ENCODE measurements at places on chromosomes 11 and 22.
A peak's percentile ranks its signal among the peaks of the same experiment; 100 is the strongest.

DNA sequence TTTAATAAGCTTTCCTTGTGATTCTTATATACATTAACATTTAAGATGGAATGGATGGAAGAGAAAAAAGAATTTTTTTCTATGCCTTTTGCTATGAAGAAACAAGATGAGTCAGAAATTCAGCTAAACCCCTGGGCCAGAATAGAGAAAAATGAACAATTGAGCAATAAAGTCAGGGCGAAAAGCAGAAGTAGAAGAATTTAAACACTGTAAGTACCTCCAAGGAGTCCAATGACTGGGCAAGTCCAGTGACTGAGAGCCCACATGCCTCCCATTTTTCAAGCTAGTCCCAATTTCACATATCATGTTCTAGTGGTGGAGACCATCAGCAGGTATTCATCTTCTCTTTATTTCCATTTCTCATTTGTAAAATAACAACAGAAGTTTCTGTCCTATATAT lies 18.6 kb upstream of the APLP2 start:
- DNase-seq: no peak

DNA sequence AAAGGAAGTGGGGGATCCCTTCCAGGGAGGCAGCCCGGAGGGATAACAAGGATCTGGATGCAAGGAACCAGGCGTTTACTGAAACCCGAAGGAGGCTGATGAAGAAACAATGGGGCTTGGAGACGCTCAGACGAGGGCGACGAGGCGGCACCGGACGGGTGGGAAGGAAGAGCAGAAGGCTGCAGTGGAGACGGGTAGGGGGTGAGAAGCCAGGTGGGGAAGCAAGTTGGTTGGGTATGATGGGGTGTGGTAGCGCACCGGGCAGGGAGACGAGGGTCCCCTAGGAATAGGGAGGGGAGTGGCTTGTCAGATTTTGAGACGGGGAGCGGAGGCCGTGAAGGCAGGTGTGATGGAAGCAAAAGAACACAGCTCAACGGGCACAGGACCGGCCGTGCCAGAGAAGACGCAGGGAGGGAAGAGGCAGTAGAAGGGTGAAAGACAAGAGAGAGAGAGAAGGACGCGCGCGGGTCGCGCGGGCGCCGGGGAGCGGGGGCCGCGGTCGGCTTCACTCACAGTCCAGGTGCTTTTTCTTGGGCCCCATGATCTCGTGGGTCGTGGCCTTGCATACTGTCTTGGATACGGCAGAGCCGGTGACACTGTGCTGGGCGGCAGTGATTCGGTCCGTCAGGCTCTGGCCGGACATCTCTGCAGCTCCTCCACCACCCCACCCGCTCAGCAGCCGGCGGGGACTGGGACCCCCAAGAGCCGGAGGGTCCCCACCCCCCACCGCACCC lies 579 bp downstream of the PICALM start:
- DNase-seq: peak; percentile 9

DNA sequence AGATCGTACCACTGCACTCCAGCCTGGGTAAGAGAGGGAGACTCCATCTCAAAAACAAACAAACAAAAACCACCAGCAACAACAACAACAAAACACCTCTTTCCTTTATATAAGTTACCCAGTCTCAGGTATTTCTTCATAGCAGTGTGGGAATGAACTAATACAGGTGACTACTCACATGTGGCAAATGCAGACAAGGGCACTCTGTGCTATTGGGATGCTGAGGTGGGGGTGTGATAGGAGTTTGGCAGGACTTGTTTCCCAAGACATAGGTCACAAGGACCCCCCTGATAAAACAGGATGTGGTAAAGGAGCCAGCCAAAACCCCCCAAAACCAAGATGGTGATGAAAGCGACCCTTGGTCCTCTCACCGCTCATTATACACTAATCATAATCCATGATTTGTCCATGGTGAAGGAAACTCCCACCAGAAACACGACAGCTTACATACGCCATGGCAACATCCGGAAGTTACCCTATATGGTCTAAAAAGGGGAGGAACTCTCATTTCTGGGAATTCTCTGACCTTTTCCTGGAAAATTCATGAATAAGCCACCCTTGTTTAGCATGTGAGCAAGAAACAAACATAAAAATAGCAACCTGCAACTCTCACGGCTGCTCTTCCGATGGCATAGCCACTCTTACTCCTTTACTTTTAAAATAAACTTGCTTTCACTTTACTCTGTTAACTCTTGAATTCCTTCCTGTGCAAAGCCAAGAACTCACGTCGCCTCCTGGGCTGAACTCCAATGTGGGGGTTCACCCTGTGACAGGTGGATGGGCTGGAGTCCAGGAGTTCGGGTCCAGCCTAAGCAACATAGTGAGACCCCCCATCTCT lies 18.8 kb upstream of the INCENP start:
- DNase-seq: no peak

DNA sequence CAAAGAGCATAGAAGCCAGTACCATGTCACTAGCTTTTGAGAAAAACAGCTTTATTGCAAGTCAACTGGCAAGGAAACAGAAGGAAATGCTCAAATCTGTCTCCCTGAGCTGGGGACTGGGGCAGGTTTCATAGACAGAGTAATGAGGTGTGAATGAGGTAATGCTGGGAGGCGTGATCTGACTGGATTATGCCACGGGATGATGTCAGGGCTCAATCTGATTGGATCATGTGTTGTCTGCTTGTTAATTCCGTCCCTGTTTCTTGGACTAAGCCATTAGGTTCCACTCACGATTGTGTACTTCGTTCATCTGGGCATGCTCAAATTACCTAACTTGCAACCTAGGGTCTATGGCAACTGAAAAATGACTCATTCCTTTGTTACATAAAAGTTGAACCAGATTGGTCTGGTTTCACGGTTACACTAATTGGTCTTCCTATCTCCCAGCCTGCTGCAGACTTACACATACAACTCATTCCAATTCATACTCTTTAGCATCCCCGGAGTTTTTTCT lies 20.2 kb upstream of the OR10A5 start:
- no peak for DNase-seq

- no peak for DNase-seq
These were observed 14.6 kb downstream of the C11orf21 start for GRCh38 chr11:2287091-2287490.

- DNase-seq: no peak
These were observed 604.7 kb downstream of the TBC1D22A start for GRCh38 chr22:47367107-47367690.

- DNase-seq: no peak
These were observed 766.1 kb upstream of the ARHGAP42 start for GRCh38 chr11:99920956-99921355.

GRCh38 chr11:85752201-85752889 lies 58.6 kb downstream of the SYTL2 start:
- no peak for DNase-seq

- no peak for DNase-seq
These were observed 219.6 kb downstream of the C11orf87 start for GRCh38 chr11:109641549-109641948.

- DNase-seq: no peak
These were observed 44.3 kb downstream of the THAP12 start for GRCh38 chr11:76336597-76336996.

- no peak for DNase-seq
These were observed 960 bp upstream of the CADM1 start for GRCh38 chr11:115505175-115505574.

GRCh38 chr22:32444068-32444467 lies 20.2 kb downstream of the BPIFC start:
- no peak for DNase-seq

DNA sequence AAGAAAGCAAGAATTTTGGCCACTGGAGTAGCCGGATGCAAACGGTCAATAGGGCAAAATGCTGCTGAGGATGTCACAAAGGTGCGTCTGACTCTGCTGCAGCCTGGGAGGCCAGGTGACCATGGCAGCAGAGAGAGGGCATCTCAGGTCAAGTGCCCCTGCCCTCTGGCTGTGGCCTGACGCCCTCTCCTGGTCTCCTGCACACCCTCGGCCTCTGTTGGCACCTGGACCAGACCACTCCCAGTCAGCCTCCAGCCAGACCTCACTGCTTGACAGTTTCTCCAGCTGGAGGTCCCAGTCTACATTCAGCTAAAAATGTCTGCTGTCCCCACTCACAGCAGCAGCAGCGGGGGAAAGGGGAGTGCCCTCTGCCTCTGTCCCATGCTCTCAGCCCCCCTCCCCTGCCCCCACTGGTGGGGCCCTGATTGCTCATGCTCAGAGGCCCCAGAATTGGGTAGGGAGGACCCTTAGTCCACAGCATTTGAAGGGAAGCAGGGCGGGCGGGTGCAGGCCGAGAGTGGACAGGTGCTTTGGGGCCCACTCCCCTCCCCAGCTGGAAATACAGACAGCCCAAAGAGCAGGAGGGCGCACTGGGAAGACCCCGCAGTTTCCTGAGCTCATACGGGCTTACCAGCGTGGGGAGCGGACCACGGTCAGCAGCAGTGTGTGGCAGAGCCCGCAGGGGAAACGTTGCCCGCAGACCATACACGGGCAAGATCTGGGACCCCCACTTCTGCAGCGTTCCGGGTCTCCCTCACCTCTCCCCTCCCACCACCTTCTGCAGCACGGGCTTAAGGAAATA lies 1.6 kb upstream of the BRSK2 start:
- no peak for DNase-seq

DNA sequence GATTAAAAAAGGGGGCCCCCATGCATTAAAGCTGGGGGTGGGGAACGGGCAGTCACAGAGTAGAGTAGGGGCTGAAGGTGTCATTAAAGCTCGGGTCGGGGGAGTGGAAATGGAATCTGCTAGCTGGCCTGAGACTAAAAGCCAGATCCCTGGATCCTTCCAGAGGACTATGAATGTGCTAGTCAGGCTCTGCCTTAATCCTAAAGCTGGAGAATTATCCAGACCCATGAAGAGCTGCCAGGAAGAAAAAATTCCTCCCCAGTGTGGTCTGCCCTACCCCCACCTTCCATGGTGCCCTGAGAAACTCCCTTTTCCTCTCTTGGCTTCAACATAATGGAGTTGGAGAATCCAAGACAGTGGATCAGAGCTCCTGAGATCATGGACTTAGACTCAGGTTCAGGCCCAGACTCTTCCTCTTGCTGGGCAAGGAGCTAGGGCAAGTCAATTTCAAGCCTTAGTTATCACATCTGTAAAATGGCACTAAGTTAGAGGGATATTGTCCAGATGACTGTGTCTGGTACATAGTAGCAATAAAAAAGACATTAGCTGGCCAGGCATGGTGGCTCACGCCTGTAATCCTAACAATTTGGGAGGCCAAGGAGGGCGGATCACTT lies 24.0 kb upstream of the SMTN start:
- DNase-seq: no peak

DNA sequence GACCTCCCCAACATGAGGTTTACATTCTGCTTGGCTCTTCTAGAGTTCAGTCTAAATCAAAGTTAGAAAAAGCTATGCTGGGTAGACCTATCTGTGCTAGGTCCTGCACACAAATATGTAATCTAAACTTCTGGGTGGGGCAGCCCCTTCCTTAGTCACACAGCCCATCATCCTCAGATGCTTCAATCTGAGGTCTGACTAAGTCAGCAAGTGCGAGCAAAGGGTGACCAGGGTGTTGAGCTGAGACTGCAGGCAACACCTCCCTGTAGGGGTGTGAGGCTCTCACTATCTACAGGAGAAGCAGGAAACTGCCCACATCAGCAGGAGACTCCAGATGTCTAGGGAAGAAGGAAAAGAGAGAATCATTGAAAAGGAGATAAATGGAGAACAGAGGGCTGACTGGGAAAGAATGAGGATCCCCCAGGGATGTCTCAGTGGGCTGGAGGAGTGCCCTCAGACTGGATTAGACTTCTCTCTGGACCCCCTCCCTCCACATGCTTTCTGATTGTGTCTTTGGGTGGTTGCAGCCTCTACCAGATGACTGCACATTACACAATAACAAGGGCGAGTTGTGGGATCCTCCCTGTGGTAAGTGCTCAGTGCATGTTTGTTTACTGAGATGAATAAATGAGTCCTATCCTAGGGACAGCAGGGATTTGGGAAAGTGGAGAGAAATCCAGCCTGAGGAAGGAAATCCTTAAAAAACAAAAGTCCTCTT lies 266.2 kb upstream of the PLET1 start:
- DNase-seq: no peak

GRCh38 chr11:73667891-73668290 lies 21.5 kb downstream of the PLEKHB1 start:
- no peak for DNase-seq

DNA sequence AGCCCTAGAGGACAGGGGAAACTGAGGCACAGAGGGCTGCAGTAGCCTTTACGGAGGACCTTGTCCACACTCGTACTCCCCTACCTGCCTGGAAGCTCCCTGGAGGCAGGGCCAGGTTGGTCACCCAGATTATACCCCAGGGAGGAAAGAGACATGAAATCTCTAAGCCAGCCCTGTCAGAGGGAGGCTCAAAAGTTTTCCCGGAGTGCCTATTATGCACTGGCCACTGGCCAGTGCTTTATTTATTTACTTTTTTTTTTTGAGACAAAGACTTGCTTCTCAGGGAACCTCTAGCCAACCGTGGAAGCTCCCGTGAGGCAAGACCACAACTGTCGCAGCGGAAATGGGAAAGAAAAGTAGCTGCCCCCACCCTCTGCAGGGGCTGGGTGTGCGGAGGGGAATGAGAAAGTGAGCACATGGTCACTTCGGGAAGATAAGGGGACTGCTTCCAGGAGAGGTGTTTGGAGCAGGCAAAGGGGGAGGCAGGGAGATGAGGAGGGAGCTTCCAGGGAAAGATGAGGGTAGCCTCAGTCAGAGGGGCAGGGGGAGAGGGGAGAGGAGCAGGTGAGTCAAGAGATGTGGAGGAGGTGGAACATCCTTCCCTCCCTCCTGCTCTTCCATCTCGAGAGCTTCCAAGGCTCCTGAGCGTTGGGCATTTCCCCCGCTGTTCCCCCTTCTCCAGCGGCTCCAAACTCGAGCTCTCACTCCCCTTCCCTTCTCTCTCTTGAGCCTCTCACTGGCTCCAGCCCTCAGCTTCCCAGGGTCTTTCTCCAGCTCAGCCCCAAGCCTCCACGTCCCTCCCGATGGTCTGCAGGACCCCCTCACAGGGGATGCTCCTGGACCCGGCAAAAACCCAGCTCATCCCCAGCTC lies 4.3 kb downstream of the IL2RB start:
- no peak for DNase-seq

GRCh38 chr11:83483808-83484207 lies 197.6 kb upstream of the CCDC90B start:
- no peak for DNase-seq

GRCh38 chr11:22340701-22341587 lies 2.8 kb downstream of the SLC17A6 start:
- no peak for DNase-seq

DNA sequence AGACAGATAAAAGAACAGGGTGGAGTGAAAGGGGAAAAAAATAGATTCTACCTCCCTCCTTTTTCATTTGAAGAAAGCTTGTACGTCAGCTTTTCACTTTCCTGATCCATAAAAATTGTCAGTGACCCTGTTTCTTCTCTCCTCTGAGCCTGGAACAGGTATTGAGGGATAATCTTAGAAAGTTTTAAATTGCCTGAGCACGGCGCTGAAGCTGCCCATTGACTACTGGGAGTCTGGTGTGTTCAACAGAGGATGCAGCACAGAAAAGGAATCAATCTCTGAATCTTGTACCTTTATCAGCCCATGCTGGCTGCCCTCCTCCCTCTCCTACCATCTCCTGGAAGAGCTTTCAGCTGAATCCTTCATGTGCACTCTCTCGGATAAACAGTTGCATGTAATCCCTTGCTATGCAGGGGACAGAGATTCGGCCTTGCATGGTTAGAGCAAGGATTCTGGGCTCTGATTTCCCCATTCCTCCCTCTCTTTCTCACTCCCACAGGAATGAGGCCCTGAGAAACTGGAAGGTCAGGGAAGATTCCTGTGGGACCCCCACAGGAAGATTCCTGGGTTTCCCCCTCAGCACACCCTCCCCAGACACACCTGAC lies 162.4 kb upstream of the SYN3 start:
- DNase-seq: no peak

Measured in activated gamma-delta T cell treated with anti-CD3 and anti-CD28 coated beads, Interleukin-2, amount 50 U/mL, for 16 hours (primary cell).